ENCODE measurements at places on chromosomes 3 and 15.
A peak's percentile ranks its signal among the peaks of the same experiment; 100 is the strongest.

- no peak overlapping the region for H3K27ac ChIP-seq
- no peaks in the 10 kb centered on the region for H3K27me3 ChIP-seq
- no peak overlapping the region for H3K4me3 ChIP-seq
- no peaks in the 10 kb centered on the region for H3K36me3 ChIP-seq
- H3K4me1 ChIP-seq = peaks cover 11% of the 10 kb centered on the region
- DNase-seq = no peak
Measured at GRCh38 chr15:69071260-69071659, 56.8 kb downstream of the NOX5 start.

GRCh38 chr3:187296058-187296457 is 4.5 kb upstream of the MASP1 start:
- H3K36me3 ChIP-seq = no peaks in the 10 kb centered on the region
- H3K4me3 ChIP-seq = no peak overlapping the region

GRCh38 chr3:60308808-60309207 is 942.4 kb downstream of the FHIT start:
- H3K27ac ChIP-seq = no peak overlapping the region
- no peak overlapping the region for H3K4me3 ChIP-seq
- no peaks in the 10 kb centered on the region for H3K4me1 ChIP-seq
- no peaks in the 10 kb centered on the region for H3K27me3 ChIP-seq
- H3K36me3 ChIP-seq = no peaks in the 10 kb centered on the region

GRCh38 chr3:193821151-193821668 is 228.2 kb downstream of the OPA1 start:
- no peak overlapping the region for H3K4me3 ChIP-seq
- DNase-seq = no peak
- H3K36me3 ChIP-seq = no peaks in the 10 kb centered on the region

DNA sequence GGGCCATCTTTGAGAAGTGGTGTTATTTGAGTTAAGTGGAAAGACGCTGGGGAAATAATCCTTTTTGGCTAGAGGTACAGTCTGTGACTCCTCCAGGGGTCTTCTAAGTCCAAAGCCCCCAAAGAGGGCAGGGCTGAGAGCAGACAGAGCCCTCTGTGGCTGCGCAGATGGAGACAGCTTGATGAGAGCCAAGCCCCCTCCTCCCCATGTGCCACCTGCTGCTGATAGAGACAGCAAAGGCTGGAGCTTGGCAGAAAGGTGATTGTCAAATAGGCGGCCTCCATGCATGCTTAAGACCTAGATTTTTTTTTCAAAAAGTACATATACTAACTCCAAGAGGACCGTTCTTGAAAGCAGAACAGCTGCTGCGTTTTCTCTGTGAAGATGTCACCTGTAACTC is 72.4 kb downstream of the CRYGS start:
- no peak overlapping the region for H3K27ac ChIP-seq
- no peak for DNase-seq
- no peak overlapping the region for H3K4me3 ChIP-seq
- no peaks in the 10 kb centered on the region for H3K27me3 ChIP-seq
- H3K36me3 ChIP-seq = no peaks in the 10 kb centered on the region

DNA sequence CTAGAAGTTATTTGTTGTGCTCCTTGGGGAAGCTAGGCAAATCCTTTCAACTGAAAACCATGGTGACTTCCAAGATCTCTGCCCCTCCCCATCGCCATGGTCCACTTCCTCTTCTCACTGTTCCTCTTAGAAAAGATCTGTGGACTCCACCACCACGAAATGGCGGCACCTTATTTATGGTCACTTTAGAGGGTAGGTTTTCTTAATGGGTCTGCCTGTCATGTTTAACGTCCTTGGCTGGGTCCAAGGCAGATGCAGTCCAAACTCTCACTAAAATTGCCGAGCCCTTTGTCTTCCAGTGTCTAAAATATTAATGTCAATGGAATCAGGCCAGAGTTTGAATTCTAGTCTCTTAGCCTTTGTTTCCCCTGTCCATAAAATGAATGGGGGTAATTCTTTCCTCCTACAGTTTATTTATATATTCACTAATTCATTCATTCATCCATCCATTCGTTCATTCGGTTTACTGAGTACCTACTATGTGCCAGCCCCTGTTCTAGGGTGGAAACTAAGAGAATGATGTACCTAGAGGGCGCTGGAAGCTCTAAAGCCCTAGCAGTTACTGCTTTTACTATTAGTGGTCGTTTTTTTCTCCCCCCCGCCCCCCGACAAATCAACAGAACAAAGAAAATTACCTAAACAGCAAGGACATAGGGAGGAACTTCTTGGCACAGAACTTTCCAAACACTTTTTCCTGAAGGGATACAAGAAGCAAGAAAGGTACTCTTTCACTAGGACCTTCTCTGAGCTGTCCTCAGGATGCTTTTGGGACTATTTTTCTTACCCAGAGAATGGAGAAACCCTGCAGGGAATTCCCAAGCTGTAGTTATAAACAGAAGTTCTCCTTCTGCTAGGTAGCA is 657 bp downstream of the PATL2 start:
- no peaks in the 10 kb centered on the region for H3K27me3 ChIP-seq
- H3K4me1 ChIP-seq = peaks cover 36% of the 10 kb centered on the region
- no peak for DNase-seq
- peak overlapping the region; percentile 86 for H3K4me3 ChIP-seq

- DNase-seq = no peak
- H3K4me1 ChIP-seq = no peaks in the 10 kb centered on the region
Measured at GRCh38 chr15:88255484-88256278, 858 bp downstream of the NTRK3 start.

GRCh38 chr3:102230057-102230456 is 204.8 kb upstream of the ZPLD1 start:
- no peaks in the 10 kb centered on the region for H3K4me1 ChIP-seq
- H3K4me3 ChIP-seq = no peak overlapping the region
- DNase-seq = no peak
- no peaks in the 10 kb centered on the region for H3K36me3 ChIP-seq
- H3K27me3 ChIP-seq = no peaks in the 10 kb centered on the region
- H3K27ac ChIP-seq = no peak overlapping the region

- peak; percentile 70 for DNase-seq
- H3K27me3 ChIP-seq = peaks cover 20% of the 10 kb centered on the region
Measured at GRCh38 chr3:118884748-118885206, 149.9 kb downstream of the IGSF11 start.

- H3K27me3 ChIP-seq = no peaks in the 10 kb centered on the region
- no peak for DNase-seq
- H3K27ac ChIP-seq = no peak overlapping the region
- no peak overlapping the region for H3K4me3 ChIP-seq
- peaks cover 11% of the 10 kb centered on the region for H3K4me1 ChIP-seq
Measured at GRCh38 chr3:42662037-42662812, 8.7 kb downstream of the ZBTB47 start.

DNA sequence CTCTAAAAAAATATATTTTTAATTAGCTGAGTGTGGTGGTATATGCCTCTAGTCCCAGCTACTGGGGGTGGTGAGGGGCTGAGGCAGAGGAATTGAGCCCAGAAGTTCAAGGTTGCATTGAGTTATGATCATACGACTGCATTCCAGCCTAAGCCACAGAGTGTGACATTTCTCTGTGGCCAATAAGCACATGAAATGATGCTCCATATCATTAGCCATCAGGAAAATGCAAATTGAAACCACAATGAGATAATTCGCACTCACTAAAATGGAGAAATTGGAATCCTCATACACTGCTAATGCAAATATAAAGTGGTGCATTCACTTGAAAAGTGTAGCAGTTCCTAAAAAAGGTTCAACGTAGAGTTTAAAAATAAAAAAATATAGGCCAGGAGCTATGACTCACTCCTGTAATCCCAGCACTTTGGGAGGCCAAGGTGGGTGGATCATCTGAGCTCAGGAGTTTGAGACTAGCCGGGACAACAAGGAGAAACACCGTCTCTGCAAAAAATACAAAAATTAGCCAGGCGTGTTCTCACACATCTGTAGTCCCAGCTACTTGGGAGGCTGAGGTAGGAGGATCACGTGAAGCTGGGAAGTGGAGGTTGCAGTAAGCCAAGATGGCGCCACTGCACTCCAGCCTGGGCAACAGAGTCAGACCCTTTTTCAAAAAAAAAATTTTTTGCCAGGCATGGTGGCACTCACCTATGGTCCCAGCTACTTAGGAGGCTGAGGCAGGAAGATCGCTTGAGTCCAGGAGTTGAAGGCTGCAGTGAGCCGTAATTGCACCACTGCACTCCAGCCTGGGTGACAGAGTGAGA is 35.2 kb downstream of the IFT122 start:
- H3K4me1 ChIP-seq = peaks cover 7% of the 10 kb centered on the region
- no peak for DNase-seq
- peaks cover 50% of the 10 kb centered on the region for H3K36me3 ChIP-seq
- H3K4me3 ChIP-seq = no peak overlapping the region

- no peak overlapping the region for H3K27ac ChIP-seq
- no peaks in the 10 kb centered on the region for H3K36me3 ChIP-seq
- no peak overlapping the region for H3K4me3 ChIP-seq
Measured at GRCh38 chr15:72887376-72887775, 103.8 kb upstream of the ADPGK start.

- H3K36me3 ChIP-seq = no peaks in the 10 kb centered on the region
- H3K27me3 ChIP-seq = no peaks in the 10 kb centered on the region
- H3K4me1 ChIP-seq = no peaks in the 10 kb centered on the region
- no peak overlapping the region for H3K27ac ChIP-seq
Measured at GRCh38 chr3:41324156-41324475, 124.8 kb downstream of the CTNNB1 start.

GRCh38 chr3:197541756-197542539 is 13.8 kb downstream of the BDH1 start:
- H3K27ac ChIP-seq = no peak overlapping the region
- no peaks in the 10 kb centered on the region for H3K27me3 ChIP-seq
- no peaks in the 10 kb centered on the region for H3K36me3 ChIP-seq

- H3K27me3 ChIP-seq = no peaks in the 10 kb centered on the region
- peak overlapping the region; percentile 69 for H3K27ac ChIP-seq
- H3K4me3 ChIP-seq = no peak overlapping the region
Measured at GRCh38 chr3:171804618-171805389, 5.5 kb downstream of the PLD1 start.

- H3K4me3 ChIP-seq = no peak overlapping the region
- no peak overlapping the region for H3K27ac ChIP-seq
- H3K4me1 ChIP-seq = peaks cover 26% of the 10 kb centered on the region
Measured at GRCh38 chr15:89783861-89784685, 7.9 kb downstream of the MESP2 start.

DNA sequence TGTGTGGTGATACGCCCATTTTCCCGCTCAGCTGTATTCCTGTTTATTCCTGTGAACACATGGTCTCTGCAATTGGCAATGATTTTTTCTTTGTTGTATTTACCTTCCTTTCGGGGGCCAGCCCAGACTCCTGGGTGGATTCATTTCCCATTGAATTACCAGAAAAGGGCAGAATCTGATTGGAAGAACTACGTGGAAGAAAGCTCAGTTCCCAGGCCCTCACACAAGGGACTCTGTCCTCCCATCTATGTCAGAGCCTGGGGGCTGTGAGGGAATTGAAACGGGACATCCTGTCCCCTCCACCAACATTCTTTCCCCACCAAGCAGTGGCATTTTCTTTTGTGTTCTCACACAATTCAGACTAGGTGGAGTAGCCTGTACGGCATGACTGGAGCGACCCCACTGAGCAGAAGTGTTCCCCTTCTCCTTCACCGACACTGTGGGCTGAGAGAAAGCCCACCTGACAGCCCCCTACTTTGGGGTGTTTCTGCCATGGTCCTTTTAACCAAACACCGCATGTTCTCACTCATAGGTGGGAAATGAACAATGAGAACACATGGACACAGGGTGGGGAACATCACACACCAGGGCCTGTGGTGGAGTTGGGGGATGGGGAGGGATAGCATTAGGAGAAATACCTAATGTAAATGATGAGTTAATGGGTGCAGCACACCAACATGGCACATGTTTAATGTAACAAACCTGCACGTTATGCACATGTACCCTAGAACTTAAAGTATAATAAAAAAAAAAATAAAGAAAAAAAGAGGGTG is 32.1 kb upstream of the RFTN1 start:
- no peak overlapping the region for H3K4me3 ChIP-seq
- H3K36me3 ChIP-seq = no peaks in the 10 kb centered on the region
- no peak for DNase-seq
- H3K27me3 ChIP-seq = no peaks in the 10 kb centered on the region
- peak overlapping the region; percentile 87 for H3K27ac ChIP-seq
- H3K4me1 ChIP-seq = peaks cover 46% of the 10 kb centered on the region

GRCh38 chr3:188510366-188510765 is 356.4 kb downstream of the LPP start:
- H3K36me3 ChIP-seq = no peaks in the 10 kb centered on the region
- H3K27ac ChIP-seq = no peak overlapping the region
- no peak for DNase-seq
- H3K4me1 ChIP-seq = peaks cover 12% of the 10 kb centered on the region
- H3K4me3 ChIP-seq = no peak overlapping the region

- peak overlapping the region; percentile 82 for H3K4me3 ChIP-seq
- peaks cover 61% of the 10 kb centered on the region for H3K36me3 ChIP-seq
- peaks cover 32% of the 10 kb centered on the region for H3K4me1 ChIP-seq
- no peaks in the 10 kb centered on the region for H3K27me3 ChIP-seq
- peak overlapping the region; percentile 93 for H3K27ac ChIP-seq
Measured at GRCh38 chr15:90885432-90886290, 1.4 kb downstream of the FES start.

DNA sequence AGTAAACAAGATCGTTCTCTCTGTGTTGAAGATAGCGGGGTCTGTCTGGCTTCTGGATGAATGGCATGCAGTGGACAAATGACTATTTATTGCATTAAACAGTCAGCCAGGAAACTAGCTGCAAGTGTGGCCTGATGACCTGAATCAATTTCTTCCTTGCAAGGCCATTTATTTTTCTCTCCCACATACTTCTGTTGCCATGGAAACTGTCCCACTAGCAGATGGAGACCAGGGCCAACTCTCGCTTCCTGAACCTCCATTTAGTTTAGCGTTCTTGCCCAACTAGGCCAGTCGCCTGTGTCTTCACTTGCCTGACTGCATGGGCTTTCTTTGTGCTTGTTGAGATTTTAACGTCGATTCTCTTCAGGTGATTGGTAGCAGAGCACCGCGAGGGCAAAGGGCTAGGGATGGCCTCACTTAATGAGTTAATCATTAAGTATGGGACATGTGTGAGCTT is 27.6 kb downstream of the LMCD1 start:
- H3K27me3 ChIP-seq = no peaks in the 10 kb centered on the region
- no peaks in the 10 kb centered on the region for H3K36me3 ChIP-seq
- peaks cover 82% of the 10 kb centered on the region for H3K4me1 ChIP-seq
- peak; percentile 56 for DNase-seq
- H3K4me3 ChIP-seq = no peak overlapping the region
- H3K27ac ChIP-seq = peak overlapping the region; percentile 43

DNA sequence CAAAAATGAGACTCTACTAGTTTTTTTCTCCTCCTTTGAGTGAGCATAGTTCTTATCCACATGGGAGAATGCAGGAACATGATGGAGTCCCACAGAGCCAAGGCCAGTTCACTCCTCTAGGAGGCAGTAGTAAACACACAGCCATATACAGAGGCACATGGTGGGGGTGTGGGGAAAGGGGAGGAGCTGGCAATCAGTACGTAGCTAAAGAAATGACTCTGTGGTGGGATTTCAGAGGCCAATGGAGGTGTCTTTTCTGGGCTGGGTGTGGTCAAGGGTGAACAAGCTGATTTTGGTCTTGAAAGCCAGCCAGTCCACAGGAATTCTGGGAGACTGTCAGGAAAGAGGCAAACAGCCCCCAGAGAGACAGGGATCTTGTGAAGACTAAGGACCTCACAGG is 6.6 kb upstream of the RAB11A start:
- no peak overlapping the region for H3K4me3 ChIP-seq
- H3K4me1 ChIP-seq = no peaks in the 10 kb centered on the region
